ENCODE measurements at places on chromosomes 16 and 17.
A peak's percentile ranks its signal among the peaks of the same experiment; 100 is the strongest.

DNA sequence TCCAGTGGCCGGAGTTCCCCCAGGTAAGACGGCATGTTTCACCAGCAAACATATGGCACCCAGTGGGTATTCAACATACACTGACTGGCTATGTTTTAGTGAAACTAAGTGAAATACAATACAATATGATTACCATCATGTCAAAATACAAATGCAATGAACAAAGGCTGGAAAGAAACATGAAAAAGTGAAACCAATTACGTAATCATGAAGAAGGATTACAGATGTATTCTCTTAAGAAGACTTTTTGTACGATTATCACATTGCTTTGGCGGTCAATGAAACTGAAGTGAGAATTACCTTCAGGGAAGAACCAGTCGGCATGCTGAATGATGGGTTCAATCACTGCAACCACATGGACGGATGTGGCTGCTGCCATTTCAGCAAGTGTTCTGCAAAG lies 71.7 kb downstream of the ARHGAP17 start:
- DNase-seq: no peak

- DNase-seq: no peak
These were observed 5.7 kb upstream of the EXOSC6 start for GRCh38 chr16:70257391-70257790.

DNA sequence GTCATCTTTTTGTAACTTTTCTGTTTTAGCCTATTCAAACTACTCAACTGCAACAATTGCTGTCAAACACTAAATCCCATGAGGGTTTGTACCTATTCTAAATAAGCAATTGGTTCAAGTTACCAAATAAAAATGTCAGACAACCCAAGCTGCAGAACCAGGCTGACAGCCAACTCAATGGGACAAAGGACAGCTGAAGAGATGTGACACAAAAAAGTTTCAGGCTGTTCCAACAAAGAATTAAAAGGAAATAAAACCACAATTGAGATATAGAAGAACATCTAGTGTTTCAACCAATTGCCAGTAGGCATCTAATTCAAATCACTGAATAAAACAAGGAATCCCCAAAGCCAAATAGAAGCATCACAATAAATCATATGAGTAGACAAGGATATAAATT lies 49.3 kb downstream of the GRB7 start:
- no peak for DNase-seq

DNA sequence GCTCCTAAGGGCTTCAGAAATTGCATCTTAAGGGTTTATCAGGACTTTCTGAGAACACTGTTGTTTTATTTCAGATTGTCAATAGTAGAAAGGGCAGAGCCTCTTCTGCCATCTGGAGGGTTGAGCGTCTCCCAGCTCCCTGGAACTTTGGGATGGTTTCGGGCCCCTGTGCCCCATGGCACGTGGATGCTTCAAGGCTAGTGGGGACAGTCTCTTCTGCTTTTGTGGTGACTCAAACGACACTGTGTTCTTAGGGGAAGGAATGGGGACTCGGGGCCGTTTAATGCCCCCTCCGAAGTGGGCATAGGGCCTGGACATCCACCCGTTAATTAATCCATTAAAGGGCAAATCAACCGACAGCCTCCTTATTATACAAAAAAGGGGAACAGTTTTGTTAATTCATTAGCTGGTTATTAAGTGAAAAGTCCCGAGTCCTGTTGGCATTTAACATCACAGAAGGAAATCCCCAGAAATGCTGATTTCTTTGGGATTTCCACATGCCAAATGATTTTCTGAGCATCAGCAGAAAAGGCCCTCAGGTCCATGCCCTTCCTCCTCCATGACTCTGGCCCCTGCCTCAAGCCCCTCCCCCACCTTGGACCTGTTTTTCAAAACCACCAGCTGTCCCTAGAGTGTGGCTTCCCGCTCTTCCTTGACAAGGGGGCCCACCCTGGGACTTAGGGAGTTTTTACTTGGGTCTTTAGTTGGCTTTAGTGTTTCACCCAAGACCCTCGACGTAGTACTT lies 68.7 kb downstream of the ARSG start:
- DNase-seq: no peak

DNA sequence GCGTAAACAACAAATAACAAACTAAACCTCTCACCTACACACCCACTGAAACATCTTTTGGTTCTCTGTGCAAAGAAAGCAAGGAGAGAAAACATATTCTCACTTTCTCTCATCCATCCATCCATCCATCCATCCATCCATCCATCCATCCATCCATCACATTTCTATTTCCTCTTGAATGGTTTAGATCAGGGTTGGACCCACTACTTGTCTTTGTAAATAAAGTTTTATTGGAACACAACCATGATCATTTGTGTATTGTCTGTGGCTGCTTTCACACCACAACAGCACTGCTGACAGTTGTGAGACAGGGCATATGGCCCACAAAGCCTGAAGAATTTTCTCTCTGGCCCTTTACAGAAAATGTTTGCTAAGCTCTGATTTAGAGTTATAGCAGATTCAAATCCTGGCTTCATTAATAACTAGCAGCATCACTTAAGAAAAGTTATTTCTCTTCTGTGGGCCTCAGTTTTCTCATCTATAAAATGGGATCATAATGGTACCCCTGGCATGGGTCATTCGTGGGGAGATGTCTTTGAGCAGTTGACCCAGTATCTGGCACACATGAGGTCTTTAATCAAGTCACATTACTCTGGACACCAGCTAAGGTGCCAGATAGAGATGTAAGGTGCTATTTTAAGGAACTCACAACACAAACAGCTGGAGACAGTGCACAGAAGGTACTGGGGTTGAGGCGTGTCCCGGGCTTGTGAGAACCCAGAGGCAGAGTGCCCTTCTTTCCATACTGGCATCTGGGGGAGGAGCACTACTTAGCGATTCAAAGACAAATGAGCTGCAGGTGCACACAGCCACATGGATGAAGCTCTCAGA lies 146.3 kb downstream of the CMIP start:
- DNase-seq: no peak

GRCh38 chr16:667780-668518 lies at the start of gene RHOT2:
Gene RHOT2, plus strand, starts transcription at chr16:668132. Its CDS starts 68 bp downstream, at chr16:668200.
- DNase-seq: peak; percentile 71

DNA sequence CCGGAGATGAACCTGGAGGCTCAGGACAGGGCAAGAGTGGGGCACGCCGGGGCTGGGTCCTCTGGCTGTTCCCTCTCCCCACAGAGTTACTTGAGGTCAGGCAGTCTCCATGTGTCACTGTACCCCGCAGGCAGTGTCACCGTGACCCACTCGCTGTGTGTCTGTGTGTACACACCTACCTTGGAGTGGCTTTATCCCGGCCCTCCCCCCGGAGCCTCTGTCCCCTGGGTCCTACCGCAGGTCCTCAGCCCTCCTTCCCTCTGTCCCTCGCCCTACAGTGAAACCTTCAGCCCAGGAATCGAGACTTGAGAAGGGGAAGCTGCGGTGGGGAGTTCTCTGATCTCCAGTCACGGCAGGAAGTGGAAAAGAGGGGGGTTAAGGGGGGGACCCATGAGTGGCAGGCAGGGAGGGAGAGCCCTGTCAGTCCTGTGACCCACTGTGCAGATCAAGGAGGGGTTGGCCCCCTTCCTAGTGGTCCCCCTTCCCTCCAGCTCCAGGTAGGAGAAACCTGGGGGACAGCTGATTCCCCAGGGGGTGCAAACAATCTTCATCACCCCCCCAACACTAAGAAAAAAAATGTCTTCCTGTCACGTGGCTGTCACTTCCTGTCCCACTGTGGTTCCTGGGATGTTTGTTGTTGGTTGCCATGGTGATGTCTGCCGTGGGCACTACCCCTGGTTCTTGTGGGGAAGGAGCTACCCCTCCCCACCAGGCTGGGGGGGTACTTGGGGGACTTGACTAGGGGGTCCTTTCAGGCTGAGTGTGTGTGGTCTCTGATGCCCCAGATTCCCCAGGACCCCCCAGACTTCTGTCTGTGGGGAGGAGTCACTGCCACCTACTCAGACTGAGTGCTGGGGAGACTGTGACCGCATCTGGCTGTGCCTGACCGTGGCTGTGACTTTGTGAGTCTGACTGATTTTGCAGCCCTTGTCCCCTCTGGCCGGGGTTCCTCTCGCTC lies 13.7 kb downstream of the RARA start:
- peak; percentile 87 for DNase-seq

Data from effector CD8-positive, alpha-beta T cell (primary cell).